G401 (cell line): ENCODE measurements at places on chromosomes 2 and 18.

- no peak for DNase-seq
These were observed 12.0 kb upstream of the GTF2A1L start for GRCh38 chr2:48605482-48606175.

GRCh38 chr2:191188550-191189093, 37.8 kb upstream of the STAT4 start:
- no peak for DNase-seq

DNA sequence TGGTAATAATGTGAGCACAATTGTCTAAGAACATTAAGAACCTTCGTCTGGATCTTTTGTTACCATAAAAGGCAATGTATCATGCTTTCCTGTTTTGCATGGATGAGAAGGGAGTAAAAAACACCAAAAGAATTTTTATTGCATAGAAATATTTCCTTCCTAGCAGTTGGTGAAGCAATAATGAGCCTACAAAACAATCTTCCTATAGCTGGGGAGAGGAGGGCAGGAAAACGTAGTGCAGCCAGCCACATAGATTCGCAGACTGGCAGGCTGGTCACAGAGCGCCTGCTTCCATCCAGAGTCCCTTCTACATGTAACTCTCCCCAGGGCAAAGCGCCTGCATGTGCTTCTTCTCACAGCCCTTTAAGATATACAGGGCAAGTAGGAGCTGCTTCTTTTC, 190.4 kb downstream of the BABAM2 start:
- DNase-seq, result no peak

- DNase-seq, result no peak
These were observed 16.4 kb downstream of the LRRFIP1 start for GRCh38 chr2:237643582-237644380.

- DNase-seq, result no peak
These were observed 508.9 kb downstream of the CNTNAP5 start for GRCh38 chr2:124534028-124534427.

DNA sequence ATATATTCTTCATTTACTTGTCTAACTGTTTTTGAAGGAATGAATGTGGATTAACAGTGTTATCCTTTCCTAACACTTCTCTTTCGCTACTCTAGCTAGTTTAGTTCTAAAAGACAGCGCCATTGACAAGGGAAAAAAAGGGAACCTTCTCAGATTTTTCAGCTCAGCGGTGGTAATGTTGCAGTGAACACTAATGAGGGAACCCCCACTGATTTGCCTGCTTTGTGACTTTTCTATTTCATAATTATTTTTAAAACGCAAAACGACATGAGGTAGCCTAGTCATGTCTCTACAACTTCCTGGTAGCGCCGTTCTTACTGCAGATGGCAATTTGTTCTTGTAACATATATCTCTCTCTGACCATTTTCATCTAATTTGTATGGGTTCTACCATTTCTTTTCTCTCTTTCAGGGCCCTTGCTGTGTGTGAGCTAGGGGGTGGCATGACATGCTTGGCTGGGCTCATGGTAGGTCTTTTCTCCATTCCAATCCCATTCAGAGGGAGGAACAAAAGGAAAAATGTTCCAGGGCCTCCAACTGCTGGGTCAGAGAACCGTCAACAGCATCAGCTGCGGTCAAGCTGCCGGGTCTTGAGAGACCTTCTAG, 235.5 kb upstream of the SIX3 start:
- peak; percentile 8 for DNase-seq

DNA sequence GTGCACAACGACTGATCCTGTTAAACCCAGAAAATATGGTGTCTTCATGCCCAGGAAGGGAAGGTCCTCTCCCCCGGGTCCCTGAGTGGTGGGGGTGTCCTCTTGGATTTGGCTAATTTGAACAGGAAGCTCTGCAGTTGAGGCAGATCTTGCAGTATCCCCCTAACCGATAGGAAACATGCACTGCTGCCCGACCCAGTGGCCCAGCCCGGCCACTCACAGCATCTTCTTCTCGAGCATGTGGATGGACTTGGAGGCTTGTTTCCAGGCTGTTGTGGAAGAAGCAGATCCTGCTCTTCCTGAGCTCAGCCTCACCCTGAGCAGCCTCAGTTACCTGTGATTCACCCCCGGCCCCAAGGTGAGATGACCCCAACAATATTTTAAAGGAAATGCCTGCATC, 46.4 kb upstream of the ASB1 start:
- no peak for DNase-seq

GRCh38 chr2:175844169-175844568, 157.9 kb downstream of the LNPK start:
- DNase-seq, result no peak

DNA sequence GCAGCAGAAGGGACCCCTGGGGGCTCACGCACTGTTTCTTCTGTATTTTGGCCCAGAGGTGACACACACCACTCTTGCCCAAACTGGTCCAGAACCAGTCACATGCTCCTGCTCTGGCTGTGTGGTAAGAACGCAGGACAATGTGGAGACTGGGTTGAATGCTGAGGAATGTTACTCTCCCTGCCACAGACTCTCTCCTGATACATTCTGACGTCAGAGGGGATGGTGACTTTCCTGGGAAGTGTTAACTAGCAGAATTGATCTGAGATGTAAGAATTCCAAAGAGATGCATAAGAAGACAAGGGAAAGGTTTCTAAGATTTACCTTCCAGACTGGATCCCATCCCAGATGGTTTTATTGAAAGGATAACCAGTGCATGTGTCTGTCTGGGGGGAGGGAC, 100.8 kb downstream of the ASB1 start:
- DNase-seq, result no peak

DNA sequence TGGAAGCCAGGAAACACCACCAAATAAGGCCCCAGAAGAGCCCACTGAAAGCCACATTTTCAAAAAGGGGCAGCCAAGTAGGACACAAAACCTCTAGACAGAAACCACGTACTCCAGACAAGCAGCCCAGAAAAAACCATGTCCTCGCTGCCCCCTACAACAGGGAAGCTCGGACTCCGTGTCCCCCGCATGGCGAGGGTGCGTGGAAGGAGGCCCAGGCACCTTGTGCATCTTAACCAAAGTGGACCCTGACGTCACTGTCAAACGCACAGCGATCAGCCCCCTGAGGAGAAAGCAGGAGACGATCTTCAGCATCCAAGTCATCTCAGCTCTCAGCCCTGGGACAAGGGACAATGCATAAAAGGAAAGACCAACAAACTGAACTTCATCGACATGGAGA, 168.4 kb downstream of the EIPR1 start:
- no peak for DNase-seq

DNA sequence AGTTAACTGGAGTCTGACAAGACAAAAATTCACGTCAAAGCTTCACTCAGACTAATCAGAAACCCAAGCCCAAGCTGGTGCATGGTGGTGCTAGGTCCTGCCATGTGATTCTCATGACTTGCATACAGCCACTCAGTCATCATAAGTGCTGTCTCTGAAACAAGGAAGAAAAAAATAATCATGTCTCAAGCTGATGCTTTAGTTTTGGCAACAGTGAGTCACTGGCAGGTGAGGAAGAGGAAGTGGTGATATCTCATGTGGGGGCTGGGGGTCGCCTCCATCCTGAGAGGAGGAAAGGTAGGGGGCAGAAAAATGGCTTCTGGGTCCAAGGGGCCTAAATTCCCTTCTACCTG, 136.3 kb downstream of the TMEM163 start:
- DNase-seq, result no peak

DNA sequence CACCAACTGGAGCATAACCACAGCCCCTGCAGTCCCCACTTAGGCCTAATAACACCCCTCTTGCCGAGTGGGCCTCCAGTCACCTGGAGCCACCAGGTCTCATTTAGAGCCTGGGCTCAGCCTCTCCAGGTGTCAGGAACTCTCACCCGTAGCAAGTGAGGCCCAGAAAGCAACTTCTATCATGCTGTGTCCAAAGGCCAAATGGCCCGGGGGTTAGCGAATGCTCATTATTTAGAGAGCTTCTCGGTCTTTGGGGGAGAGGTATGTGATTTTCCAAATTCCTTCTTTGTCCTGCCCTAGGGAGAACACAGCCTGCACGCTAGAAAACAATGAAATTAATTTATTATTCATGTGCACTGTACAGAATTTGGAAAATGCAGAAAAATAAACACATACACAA, 109.9 kb upstream of the PTPRM start:
- no peak for DNase-seq

- no peak for DNase-seq
These were observed 69.4 kb downstream of the RHOB start for GRCh38 chr2:20516291-20516645.

- DNase-seq, result no peak
These were observed 115.2 kb downstream of the MAPK4 start for GRCh38 chr18:50675043-50675442.

- DNase-seq, result no peak
These were observed 157.7 kb downstream of the ANTXR1 start for GRCh38 chr2:69170661-69171060.

DNA sequence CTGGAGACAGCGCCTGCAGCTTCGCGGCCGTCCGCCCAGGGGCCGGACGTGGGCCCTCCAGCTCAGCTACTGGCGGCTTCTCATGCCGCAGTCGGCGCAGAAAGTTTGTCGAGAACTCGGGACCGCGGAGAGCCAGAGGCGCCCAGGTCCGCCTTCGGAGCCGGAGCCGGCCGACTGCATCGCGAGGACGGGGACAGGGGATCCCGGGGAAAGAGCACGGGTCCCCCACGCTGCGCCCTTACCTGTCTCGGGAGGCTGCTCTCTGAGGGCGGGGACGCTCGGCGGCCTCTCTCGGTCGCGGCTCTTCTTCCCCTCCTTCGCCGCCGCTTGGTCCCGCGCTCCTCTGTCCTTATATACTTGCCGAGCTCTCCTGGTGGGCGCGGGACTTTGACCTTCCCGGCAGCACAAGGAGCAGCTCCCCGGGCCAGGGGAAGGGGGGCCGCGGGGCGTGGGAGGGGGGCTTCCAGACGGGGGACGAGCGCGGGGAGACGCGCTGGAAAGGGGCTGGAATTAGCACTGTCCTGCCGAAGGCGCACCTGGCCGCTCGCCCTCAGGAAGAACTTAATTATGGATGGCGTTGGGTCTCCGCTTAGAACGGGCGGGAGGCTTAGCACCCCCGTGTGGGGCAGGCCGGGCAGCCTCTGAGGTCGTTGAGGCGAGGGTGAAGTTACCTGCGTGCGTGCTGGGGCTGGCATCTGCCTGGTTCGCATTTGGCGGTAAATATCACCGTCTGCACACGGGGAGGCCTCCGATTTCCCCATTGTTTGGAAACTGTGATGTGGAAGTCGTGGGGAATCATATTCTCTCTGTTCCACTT, at the start of gene POMC:
POMC (minus strand) TSS at position 325 of the 817 bp plus-strand sequence. CDS start 3,808 bp downstream, outside the sequence.
- no peak for DNase-seq

- DNase-seq, result no peak
These were observed 67.7 kb upstream of the DNMT3A start for GRCh38 chr2:25409468-25409867.

GRCh38 chr2:200667413-200667812, 81.6 kb downstream of the AOX1 start:
- no peak for DNase-seq

- no peak for DNase-seq
These were observed 862.2 kb upstream of the LRATD1 start for GRCh38 chr2:13770279-13770678.

- DNase-seq, result no peak
These were observed 20.3 kb downstream of the TGOLN2 start for GRCh38 chr2:85307527-85307897.

DNA sequence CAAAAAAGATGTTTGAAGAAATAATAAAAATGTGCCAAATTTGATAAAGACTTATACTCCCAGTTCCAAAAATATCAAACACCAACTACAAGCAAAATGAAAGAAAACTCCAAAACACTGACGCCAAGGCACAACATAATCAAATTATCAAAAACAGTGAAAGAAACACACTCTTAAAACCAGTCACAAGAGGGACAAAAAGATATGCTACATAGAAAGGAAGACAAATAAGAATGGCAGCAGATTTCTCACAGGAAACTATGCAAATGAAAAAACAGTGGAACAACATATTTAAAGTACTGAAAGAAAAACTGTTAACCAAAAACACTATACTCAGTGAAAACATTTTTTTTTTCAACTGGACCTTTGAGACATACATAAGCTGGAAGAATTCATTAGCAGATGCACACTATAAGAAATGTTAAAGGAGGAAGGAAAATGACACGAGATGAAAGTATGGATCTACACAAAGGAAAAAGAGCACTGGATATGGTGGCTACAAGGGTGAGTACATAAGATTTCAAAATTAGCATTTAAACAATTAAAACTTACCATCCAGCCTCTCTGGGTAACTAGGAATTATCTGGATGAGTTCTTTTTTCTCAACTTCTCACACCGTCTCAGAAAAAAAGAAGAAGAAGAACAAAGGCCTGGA, 94.0 kb upstream of the ACVR1C start:
- no peak for DNase-seq

GRCh38 chr2:160111951-160112798, 49.8 kb upstream of the PLA2R1 start:
- DNase-seq, result no peak

- DNase-seq, result no peak
These were observed 26.2 kb downstream of the CREG2 start for GRCh38 chr2:101361121-101361520.

- peak; percentile 59 for DNase-seq
These were observed 52.4 kb downstream of the ASAP2 start for GRCh38 chr2:9258953-9259399.

- no peak for DNase-seq
These were observed 136.2 kb downstream of the CERS6 start for GRCh38 chr2:168592181-168592831.

GRCh38 chr2:216315802-216316603, 56.3 kb downstream of the MARCHF4 start:
- DNase-seq, result no peak

DNA sequence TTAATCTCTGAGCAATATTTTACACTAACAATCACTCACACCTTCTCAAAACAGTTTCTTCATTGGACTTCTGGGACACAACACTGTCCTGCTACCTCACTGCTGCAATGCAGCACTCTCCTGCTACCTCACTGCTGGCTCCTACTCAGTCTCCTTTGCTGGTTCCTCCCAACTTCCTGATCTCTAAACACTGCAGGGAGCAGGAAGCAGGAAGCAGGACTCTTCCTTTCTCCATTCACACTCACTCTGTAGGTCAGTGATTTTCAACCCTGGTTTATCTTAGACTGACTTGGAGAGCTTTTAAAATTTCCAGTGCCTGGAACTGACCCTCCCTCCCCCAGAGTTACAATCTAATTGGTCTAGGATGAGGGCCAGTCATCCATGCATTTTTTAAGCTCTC, 243.4 kb upstream of the RBBP8 start:
- DNase-seq, result no peak

DNA sequence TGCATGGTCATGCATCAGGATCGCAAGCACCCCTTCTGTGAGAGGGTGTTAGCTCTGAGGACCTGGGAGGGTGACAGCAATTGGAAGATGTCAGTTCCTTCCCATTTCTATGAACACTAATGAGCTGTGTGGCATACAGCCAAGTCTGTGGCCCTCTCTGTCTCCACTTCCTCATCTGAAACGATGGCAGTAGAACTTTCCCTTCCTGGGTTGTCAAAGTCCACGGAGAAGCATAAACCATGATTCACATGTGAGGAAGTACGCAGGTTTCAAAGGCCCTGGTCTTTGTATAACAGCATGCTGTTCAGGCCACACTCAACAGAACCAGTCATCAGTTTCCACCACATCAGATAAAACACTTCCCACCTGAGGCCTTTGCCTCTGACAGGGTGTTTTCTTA, 167.4 kb upstream of the RAB6C start:
- peak; percentile 4 for DNase-seq

- DNase-seq, result no peak
These were observed 130.4 kb downstream of the ZNF236 start for GRCh38 chr18:76952747-76953146.

- no peak for DNase-seq
These were observed 309.0 kb upstream of the MEIS1 start for GRCh38 chr2:66125951-66126350.

- DNase-seq, result peak; percentile 53
These were observed 1.4 kb downstream of the RAB11FIP5 start for GRCh38 chr2:73111073-73112025.

- DNase-seq, result no peak
These were observed 152.0 kb downstream of the CYRIA start for GRCh38 chr2:16513626-16514025.
